CD4-positive, alpha-beta T cell treated with Interleukin-15 for 1 hour (primary cell): ENCODE measurements at places on chromosomes 6 and 20.

DNA sequence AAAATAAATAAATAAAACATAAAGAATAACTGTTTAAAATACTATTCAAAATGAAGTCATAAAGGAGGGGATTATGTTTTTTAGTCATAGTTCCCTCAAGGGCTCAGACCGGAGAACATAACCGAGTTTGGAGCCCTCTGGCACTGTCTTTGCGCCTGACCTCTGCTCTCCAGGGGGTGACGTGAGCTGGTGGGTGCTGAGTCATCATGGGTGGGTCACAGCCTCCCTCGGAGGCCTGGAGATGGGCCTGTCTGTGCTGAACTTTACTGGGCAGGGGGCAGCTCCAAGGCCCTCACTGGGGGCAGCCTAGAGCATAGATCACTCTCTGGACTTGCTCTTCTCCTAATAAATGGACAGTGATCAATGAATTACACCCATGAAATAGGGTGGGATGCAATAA, 3.1 kb upstream of the MAVS start:
- DNase-seq, result no peak

DNA sequence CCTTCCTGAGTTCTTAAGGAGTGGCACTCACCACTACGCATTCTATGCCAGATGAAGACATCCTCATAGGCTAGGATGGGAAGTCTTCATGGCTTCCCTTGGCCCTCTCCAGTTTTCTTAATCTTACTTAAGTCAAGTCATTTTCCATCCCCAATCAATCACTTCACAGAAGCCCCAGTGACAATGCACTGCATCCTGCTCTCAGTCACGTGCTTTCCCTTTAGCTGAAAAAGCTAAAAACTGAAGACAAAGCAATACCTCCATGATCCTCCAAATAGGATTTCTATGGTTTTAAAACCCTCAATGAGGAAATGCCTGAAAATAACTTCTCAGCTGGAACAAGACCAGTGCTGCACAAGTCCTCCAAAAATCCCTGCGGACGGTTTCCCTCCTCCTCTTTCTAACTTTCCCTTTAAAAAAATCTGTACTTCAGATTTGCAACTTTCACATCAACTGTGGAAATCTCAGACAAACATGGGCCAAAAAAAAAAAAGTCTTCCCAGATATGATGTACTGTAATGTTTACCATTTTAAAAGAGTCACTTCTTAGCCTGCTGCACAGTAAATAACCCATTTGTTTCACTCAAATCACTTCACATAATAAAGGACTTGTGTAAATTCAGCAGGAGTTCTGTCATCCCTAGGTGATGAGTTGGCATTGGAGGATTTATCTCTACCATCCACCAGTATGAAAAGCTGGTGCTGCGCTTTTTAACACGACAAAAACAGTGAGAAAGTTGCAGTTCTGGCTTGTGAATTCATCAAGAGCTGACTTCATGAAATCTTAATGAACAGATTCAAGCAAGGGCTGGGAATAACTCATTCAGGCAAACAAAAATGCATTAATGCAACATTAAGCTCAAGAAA, 590.0 kb upstream of the NOX3 start:
- no peak for DNase-seq

GRCh38 chr6:52136055-52136454, 48.6 kb upstream of the PKHD1 start:
- DNase-seq, result no peak

DNA sequence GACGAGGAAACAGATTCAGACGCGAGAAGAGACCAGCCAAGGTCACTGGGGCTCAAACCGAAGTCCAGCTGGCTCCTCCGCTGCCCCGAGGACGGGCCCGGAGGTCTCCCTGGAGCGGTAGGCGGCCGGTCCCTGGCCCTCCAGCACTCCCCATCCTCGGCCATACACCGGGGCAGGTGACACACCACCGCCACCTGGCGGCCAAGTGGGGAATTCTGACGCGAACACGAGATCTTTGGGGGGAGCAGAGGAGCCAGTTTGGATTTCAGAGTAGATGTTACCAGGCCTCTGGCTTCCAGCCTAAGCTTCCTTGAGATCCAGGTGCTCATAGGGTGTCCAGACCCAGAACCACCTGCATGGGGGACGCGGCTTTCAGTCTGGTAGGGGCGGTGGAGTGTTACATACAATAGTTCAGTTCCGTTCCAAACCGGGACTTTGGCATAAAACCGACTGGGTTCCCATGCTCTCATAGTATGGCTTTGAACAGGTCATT, 16.1 kb downstream of the BPIFB1 start:
- peak; percentile 54 for DNase-seq
